Substantia nigra (tissue), 51 donors: ENCODE measurements at places on chromosomes 16 and 17.

DNA sequence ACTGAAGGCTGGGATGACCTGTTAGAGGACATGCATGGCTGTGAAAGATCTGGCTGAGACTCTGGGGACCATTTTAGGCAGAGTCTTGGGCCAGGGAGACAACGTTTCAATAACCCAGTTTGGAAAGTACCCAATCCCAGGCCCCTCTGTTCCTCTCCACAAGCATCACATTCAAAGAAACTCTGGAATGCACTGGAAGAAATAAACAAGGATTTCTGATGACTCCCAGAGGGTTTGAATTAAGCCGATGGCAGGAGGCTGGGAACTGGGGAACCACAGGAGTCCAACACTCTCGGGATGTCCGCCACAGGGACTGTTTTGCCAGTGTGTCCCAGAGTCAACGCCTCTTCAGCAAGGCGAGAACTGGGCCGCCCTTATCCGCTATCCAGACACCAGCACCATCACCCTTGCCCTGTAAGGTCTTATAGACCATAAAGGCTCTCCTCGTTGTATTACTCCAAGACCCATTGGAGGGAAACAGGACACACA, 3.3 kb downstream of the PMP22 start:
- DNase-seq = no peak

DNA sequence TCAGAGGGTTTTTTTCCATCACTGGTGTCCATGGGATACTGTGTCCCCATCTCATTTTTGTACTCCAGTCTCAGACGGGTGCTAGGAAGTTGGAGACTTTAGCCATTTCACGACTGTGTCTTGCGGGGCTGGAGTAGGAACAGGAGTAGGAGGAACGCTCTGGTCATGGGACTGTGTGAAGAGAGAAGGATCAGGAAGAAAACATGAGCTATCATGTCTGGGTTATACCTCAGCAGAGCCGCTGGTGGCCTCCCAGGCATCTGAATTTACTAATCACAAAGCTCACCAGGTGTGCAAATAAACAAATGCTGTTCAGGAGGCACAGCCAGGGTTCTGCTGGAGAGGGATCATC, 225.4 kb downstream of the SEC14L1 start:
- no peak for DNase-seq

GRCh38 chr17:6501359-6501758, 55.0 kb downstream of the PITPNM3 start:
- no peak for DNase-seq

DNA sequence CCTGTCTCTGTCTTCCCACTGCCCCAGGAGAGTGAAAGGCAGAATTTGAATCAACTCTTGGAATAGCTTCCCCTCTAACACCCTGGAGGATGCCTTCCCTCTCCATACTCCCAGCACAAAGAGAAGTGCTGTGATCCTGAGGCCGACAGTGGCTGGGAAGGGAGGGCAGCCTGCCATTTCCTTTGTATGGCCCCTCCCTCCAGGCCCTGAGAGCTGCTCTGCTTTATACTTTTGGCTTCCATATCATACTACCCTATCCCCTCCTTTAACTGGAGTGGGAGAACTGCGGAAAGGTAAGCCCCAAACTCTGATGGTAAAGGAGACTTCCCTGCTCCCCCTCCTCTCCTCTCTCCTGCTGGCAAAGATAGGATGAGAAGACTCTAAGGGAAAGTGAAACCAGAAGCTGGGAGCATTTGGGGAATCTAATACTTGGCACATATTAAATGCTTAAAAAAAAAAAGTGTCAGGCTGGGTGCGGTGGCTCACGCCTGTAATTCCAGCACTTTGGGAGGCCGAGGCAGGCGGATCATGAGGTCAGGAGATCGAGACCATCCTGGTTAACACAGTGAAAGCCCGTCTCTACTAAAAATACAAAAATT, 4.1 kb upstream of the MED24 start:
- DNase-seq = no peak

- no peak for DNase-seq
These were observed 356.3 kb upstream of the TNRC6C start for GRCh38 chr17:77602062-77602746.

DNA sequence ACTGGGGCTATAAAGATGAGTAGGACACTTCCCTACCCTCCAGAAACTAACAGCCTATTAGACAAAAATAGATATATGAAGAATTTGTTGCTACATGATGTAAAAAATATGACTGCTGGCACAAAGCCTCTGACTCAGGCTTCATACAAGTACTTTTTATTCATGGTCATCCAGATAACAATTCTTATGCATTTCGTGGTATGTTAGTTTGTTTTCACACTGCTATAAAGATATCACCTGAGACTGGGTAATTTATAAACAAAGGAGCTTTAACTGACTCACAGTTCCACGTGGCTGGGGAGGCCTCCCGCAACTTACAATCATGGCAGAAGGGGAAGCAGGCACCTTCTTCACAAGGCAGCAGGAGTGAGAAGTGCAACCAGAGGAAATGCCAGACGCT, 112.5 kb upstream of the HLF start:
- no peak for DNase-seq

DNA sequence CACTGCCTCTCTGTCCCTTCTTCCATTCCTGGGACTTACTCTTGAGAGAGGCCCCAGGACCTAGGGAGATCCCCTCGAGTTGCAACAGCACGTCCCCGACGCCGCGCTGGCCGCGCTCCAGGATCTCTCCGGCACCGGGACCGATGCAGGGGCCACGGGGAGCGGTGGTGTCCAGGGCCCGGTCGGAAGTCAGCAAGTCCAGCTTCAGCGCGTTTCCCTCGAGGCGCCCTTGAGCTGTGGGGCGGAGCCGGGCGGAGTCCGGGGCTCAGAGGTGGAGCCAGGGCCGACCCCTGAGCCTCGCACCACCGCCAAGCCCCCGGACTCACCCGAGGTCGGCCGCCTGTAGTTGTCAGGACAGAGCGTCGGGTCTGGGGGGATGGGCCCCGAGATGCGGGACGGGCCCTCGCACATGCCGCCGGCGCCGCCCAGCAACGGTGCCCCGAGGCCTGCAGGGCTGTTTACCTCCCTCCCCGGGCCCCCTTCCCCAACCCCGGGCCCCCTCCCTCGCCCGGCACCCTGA, 458 bp downstream of the ENKD1 start:
- no peak for DNase-seq

- no peak for DNase-seq
These were observed 4.0 kb downstream of the PLCD3 start for GRCh38 chr17:45128331-45128730.

DNA sequence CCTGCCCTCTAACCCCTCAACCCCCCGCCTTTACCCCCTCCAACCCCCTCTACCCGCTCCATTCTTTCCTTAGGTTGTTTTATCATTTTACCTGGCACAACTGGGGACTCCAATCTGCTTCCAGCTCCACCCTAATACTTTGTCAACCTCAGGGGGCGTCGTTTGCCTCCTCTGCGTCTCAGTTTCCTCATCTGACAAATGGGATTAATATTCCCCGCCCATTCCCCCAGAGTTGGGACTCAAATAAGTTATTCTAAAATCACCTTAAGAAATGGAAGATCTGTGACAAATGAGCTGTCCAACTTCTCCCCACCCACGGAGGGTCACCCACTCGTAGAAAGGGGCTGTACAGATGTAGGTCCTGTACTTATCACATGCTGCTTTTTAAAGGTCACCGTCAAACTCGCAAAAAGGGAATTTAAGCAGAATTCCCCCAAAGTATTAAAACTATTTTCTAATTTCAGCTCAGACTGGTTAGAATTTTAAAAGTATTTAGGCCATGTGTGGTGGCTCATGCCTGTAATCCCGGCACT, 40.6 kb upstream of the CPNE2 start:
- DNase-seq = no peak

DNA sequence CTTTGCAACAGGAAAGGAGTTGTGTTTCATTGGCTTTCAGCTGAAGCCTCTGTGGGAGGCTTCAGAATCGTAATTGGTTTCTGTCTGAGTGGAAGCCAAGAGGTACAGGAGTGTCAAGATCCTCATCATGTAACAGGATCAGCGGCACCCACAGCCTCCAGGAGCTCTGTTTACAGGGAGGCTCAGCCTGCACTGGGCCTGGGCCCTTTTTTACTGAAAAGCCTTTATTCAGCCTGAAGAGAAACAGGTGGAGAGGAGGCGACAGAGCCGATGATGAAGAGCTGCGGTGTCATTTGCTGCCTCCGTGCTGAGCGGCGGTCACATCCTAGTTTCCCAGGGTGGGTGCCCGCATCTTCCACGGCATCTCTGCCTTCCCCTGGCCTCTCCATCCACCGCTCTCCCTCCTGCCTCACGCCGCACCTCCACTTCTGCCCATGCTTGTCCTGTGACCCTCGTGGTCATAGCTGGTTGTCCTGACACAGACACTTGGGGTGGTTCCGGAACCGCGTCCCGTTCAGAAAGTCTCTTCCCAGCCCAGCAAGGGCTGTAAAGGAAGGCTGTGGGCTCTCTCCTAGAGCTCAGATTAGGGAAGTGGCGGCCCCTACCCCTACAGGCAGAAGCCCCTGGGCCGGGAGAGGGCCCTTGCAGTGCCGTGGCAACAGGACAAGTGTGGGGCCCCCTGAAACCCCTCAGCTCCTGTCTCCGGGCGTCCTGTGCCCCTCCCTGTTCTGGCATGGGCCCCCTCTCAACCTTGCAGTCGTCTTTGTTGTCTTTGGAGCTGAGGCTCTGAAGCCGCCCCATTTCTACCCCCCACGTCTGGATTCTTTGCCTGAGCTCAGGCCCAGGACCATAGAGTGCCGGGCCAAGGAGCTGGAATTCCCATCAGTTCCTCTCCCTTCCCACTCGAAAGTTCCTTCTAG, 53.9 kb upstream of the CHMP6 start:
- DNase-seq = no peak

- DNase-seq = no peak
These were observed 22.4 kb downstream of the SOX9 start for GRCh38 chr17:72143245-72143644.

DNA sequence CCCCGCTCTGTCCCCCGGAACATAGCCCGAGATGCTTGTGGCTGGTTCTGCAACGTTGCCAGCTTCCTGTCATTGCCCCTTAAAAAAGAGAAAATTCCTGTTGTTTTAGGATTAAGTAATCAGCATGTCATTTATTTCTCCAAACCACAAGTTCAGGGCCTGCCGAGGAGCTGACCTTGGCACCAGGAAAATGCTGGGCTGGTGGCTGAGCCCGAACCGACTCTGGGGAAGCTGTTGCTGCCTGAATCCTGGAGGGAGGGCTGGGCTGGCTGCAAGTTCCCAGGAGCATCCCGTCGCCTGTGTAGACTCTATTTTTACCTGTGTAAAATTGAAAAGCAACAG, 130.9 kb upstream of the FOXF1 start:
- no peak for DNase-seq

GRCh38 chr17:10021272-10021984, 116.4 kb upstream of the RCVRN start:
- DNase-seq = no peak

GRCh38 chr16:57478396-57479204, 7.7 kb downstream of the DOK4 start:
- no peak for DNase-seq

DNA sequence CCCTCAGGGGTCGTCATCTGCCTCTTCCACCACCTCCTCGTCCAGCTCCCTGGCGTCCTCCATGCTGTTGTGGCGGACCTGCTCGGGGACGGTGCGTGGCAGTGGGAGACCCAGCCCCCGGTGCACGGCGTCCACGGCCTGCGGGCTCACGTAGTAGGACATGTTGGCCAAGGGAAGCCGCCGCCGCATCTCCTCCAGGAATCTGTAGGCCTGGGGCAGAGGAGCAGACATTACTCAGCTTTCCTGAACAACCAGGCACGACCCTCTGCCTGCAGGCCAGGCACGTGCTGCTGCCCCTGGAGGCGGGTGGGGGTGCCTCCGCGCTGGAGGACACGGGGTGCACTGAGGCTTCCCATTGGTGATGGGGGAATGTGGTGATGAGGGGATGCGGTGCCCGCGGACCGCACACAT, 17.8 kb downstream of the TELO2 start:
- no peak for DNase-seq

GRCh38 chr17:55348749-55349354, 72.8 kb downstream of the MMD start:
- peak; percentile 6 for DNase-seq

- no peak for DNase-seq
These were observed 110.4 kb downstream of the MSI2 start for GRCh38 chr17:57366558-57367351.

DNA sequence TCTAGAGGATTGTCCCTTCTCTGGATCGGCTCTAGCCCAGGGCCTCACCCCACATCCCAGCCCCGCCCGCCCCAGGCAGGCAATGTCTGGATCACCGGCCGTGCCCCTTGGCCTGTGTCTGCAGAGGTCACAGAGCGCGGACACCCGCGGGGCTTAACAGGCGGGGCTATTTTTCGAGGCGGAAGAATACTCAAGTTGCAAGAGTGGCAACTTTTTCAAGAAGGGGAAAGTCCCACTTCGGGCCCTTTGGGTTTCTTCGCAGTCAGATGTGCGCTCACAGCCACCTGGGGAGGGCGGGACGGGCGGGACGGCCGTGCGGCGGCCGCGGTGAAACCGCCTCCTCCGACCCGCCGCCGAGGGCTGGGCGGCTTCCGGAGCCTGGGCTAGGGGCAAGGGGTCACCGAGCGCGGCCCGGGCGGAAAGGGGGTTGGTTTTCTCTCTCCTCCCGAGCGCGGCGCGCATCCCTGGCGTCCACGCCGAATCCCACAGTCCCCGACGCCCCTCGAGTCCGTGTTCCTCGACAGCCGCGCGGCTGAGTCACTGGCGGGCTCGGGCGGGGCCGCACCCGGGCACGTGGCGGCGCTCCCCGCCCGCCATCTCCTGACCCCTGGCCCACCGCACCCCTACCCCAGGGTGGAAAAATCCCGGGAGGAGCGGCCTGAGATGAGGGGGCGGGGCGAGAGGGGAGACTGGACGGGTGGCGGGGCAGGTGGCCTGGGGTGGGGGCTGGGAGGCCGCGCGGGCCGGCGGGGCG, 1.2 kb upstream of the PFN1 start:
- DNase-seq = peak; percentile 58

- DNase-seq = no peak
These were observed 65.4 kb downstream of the C16orf78 start for GRCh38 chr16:49439050-49439449.

- no peak for DNase-seq
These were observed 24.4 kb downstream of the TBC1D3B start for GRCh38 chr17:36151891-36152638.

DNA sequence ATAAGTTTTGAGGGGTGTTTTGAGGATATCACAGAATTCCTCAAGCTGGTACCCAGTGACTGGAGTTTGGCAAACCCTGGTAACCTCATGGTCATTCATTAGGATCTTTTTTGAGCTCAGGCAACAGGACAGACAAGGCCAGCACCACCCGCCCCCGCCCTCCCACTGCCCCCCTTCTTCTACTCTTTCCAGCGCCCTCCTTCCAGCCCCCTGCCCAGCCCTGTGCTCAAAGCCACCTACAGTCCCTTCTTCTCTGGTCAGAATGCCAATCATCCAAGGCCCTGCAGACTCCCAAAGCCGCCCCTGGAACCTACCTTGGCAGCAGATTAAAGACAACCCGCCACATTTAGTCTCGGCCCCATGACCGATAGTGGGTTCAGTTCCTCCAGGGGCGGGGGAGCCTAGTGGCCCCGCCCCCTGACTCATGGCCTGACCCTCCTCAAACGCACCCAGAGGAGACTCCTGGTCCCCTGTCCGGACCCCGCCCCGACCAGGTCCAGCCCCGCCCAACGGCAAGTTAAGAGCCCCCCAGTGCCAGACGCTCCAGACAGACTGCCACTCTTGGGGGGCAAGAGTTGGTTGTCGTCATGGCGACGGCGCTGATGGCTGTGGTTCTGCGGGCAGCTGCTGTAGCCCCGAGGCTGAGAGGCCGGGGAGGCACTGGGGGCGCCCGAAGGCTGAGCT, at the start of gene NAGS:
Gene NAGS (plus strand): TSS at position 546 of the 684 bp plus-strand sequence. CDS start 42 bp downstream, at position 588.
- no peak for DNase-seq
